ENCODE measurements at places on chromosomes 1 and 21.

GRCh38 chr21:28336314-28336713 lies 656.4 kb downstream of the LTN1 start:
- peak; percentile 5 for DNase-seq

GRCh38 chr1:4126731-4127591 lies 226.9 kb upstream of the C1orf174 start:
- no peak for DNase-seq

DNA sequence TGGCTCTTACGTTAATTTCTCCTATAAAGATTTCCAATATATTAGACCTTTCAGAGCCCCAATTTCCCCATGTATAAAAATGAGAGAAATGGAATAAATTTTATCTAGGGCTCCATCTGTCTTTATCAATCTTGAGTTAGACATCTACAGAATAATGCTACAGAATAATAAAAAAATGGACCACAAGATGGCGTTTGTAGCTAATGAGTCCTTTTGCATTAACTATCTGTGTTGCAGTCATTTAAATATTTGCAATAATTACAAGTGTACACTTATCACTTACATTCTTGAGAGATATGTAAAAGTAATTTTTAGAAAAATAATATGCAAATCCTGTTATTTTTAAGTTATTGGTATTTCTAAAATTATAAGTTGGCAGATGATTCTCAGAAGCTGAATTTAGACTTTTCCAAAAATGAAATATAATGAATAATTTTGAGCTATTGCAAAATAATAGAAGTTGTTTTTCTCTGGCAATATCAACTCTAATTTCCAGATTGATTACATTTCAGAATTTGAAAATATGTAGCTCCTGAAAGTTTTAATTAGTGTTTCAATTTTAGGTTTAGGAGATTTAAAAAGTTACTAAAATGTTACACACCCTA lies 87.7 kb downstream of the SNX7 start:
- no peak for DNase-seq

DNA sequence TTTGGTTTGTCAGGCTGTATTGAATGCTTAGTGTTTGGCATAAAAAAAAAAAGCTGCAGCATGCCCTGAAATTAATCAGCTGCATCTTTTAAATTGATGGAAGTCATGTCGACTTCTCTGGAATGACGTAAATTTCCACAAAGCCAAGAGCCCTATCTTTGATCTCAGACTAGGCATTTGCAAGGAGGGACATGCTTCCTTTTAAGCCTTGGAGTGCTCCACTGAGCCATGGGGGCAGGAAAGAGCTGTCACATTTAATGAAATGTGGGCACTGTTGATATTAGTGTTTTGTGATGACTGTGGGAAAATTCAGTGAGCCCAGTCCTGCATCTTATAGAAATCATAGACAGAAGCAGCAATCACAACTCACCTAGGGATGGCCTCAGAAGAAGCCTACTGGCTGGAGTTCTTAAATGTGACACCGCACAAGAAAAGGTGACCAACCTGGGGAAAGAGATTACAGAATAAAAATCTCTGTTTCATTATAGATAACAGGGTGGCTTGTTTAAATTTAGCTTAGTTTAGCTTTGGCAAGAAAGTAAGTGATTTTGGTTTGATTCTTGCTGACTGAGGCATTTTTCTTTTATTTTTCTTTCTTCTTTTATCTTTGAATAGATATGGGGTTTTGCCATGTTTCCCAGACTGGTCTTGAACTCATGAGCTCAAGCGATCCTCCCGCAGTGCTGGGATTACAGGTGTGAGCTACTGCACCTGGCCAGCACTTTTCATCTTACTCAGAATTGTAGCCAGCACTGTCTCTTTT lies 188.2 kb downstream of the HHAT start:
- DNase-seq = no peak

- DNase-seq = no peak
Observed at GRCh38 chr1:186761358-186761757, 67.4 kb upstream of the PLA2G4A start.

DNA sequence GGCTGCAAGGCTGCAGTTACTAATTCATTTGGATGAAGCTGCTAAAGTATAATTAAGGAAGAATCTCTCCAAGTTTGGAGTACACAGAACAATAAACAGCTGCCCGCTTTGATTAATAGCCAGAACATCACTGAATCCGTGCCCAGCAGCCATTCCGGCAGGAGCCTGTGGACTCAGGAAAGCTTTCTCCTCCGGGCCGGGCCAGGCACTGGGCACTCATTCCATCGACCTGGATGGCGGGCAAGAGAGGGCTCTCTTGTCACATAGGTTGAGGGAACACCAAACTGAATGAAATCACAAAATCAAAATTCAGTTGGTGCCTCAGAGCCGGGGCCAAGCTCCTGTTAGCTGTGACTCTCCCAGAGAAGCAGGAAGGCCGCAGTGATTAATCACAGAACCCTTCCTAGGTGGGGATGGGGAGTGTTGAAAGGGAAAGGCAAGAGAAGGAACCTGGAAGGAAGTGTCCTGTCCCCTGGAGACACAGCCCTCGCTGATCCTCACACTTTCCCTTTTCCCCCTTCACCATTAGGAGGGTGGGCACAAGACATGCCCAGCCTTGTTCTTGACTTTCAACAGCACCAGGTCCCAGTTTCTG lies 306.7 kb downstream of the NPHP4 start:
- DNase-seq = no peak

- no peak for DNase-seq
Observed at GRCh38 chr1:38454749-38455441, 404.7 kb downstream of the RRAGC start.

- DNase-seq = no peak
Observed at GRCh38 chr1:117120774-117121588, 568 bp downstream of the TRIM45 start.

DNA sequence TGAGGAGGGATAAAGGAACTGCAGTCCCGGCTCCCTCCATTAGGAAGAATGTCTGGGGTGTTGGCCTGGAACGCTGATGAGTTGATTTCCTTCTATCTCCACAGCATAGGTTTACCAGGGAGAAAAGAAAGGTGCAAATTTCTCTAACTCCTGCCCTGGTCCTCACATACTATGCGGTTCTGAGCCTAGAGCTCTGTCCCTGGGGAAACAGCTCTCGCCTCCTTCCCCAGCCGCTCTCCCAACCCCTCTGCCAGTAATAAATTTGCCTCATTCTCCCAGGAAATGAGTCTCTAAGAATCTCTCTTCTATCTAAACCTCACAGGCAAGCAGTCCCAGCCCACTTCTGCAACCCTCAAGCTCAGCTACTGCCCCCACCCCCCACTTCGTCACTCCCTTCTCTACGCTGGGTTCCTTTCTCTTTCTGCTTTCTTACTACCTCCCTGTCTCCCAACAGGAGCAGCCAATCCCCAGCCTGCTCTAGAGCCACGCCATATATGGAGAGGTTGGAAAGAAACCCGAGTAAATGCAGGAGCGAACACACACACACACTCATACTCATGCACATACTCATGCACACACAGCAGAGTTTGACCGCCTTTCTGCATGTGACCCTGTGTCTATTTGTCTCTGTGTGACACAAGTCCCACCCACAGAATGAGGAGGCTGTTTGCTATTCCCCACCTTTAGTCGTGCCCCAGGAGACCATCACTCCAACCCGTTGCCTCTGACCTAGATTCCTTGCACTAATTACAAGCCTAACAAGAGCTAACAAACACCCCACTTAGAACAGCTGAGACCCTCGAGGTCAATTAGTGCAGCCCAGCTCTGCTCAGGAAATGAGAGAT lies 13.4 kb downstream of the PLEKHO1 start:
- peak; percentile 94 for DNase-seq

DNA sequence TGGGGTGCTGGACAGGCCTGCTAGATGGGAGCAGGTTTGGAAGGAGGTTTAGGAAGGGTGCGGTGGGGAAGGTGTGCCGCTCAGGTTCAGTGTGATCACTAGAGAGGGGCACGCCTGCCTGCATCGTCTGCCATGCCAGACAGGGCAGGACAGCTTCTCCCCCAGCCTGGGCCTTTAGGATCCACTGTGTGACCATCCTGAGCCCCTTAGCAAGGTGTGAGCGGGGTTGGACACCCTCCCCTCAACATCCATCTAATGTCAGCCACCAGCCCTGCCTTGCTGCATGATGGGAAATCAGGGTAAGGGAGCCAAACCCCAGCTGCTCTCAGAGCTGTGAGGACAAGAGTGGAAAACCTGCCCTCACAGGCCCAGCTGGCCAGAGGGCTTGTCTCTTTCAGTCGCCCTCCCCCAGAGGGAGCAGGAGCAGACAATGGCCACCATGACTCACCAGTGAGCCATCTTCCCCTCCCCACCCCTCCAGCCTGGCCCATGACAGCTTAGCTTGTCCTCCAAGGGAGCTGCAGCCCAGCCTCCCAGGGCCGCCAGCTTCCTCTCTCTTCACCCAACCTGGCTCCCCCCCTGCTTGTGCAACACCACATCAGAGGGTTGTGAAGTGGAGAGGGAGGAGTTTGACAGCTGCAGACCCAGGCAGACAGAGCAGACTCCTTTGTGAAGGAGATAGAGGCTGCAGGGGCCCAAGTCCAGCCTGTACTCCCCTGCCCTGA lies 37.0 kb downstream of the NUAK2 start:
- peak; percentile 98 for DNase-seq

DNA sequence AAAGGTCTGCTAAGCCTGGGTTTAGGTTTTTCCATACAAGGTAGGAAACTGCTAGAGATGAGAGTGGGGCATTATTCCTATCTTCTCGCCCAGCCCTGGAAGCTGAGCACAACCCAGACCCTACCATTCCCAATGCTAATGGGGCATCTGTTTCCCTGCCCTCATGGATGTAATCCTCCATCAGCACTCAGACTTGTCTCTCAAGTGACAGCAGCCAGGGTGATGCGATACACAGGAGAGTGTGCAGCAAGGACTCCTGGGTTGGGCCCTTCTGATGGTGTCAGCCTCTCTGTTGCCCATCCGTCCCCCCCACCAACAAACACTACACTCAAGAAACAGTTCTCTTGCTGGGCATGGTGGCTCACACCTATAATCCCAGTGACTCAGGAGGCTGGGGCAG lies 5.9 kb upstream of the INPP5B start:
- no peak for DNase-seq

- DNase-seq = no peak
Observed at GRCh38 chr1:162228586-162228985, 148.1 kb downstream of the SPATA46 start.

DNA sequence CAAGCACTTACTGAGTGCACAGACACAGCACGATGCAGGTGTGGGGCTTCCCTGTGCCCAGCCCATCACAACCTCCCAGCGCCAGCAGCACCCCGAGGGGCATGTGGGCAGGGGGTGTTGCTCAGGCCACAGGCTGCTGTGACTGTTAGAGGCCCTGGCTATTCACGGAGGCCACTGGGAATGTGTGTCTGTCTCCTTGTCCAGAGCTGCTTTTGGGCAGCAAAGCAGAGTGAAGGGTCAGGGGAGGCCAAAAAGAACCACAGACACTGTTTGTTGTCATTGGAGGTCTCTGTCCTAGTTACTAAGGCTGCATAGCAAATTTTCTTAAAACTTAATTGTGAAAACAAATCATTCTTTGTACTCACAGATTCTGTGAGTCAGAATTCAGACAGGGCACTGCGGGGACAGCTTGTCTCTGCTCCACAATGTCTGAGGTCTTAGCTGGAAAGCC lies 49.6 kb downstream of the TNFRSF8 start:
- no peak for DNase-seq

- DNase-seq = no peak
Observed at GRCh38 chr1:223012938-223013337, 130.1 kb downstream of the TLR5 start.

DNA sequence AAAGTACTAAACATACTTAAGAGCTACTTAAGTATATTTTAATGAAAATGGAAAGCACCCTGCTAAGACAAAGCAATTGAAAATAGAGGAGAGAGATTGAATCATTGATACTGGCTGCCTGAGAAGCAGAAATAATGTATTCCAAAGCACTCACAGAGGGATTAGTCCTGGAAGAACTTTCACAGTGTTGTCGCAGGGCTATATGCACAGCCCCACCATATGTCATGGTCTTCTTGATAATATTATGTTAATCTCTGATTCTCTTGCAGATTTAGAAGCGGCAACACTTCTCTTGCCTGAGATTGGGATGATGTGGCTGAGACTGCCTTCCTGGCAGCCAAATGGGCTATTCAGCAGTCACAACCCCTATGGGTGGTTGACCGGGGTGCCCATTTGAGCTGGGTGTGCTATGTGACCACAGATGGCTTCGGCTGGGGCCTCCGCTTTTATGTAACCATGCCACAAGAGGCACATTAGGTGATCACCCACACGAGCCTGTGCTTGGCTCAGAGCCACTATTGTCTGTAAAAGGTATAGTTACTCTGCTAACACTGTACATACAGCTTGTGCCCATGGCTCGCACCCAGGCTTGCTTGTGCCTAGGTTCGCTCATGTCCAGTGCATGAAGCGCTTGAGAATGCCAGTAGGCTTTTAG lies 152.2 kb upstream of the SGIP1 start:
- DNase-seq = no peak

- DNase-seq = no peak
Observed at GRCh38 chr21:17550671-17551308, 37.9 kb downstream of the CXADR start.

DNA sequence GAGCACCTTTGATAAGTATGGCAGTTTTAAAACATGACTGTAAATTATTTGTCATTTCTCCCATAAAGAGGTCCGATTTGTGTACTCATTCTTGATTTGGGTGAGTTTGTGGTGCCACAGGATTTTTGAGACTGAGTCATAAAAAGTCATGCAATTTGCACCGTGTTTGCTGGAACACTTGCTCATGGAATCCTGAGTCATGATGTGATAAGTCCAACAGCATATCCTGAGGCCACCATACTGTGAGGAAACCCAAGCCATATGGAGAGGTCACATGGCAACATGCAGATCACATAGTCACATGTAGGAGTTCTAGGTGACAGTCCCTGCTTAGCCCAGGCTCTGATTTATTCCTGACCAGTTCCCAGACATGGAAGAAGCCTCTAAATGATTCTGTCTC lies 40.8 kb upstream of the PRRX1 start:
- DNase-seq = peak; percentile 83

DNA sequence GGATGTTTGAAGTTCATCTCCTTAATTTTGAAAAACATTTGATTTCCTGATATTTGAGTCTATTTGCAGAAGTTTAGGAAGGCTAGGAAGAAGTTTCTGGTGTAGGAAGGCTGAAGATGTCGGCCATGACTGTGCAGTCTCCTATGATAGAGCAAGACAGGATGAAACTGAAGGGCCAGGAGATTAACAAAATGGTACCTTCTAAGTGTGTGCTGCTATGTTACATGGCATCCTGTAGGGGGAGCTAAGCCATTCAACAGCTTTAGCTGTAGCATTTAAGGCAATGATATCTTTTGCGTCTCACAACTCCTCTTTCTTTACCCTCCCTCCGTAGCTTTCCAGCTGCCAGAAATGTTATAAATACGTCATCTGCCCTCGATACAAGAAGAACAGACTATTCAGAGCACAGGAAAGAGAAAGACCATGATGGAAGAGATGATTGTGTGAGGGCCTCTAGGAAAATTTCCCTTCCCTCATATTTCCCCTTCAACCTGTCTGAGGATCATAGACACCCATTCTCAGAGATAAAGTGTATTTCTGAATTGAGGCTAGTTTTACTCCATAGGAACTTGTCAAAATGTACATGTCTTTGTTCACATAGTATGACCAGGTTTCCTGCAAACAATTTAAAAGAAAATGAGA lies 61.1 kb downstream of the XCL1 start:
- no peak for DNase-seq

GRCh38 chr1:31122741-31123140 lies 57.2 kb upstream of the PUM1 start:
- no peak for DNase-seq

All from epithelial cell of prostate (primary cell).